Kidney glomerular epithelial cell (primary cell): ENCODE measurements at places on chromosomes 12 and 14.

GRCh38 chr14:65832431-65833266, 420.1 kb downstream of the FUT8 start:
- peak; percentile 72 for DNase-seq

DNA sequence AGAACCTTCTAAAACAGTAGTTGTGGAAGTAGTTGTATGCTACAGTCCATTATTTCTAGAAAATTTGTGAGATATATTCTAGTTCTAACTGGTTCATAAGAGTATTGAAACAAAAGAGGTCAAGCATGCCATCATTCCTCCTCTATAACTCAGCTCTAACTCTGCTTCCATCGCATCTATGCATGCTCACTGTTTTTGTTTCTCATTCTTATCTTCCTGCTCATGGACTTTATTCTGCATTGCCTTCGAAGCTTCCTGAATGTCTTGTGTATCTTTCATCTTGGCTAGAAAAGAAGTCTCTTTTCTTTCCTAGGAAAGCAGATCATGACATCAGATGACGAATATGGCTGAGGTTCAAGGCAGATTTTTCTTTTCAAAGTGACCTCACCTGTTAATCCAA, 402 bp downstream of the LMNTD1 start:
- DNase-seq, result peak; percentile 72

- DNase-seq, result no peak
Measured at GRCh38 chr14:40694023-40694422, 912.7 kb upstream of the LRFN5 start.

GRCh38 chr14:24363401-24363800, 4.6 kb upstream of the NFATC4 start:
- DNase-seq, result no peak

- DNase-seq, result no peak
Measured at GRCh38 chr14:64950889-64951288, 8.3 kb upstream of the GPX2 start.

- no peak for DNase-seq
Measured at GRCh38 chr14:30596935-30597334, 25.2 kb upstream of the SCFD1 start.

DNA sequence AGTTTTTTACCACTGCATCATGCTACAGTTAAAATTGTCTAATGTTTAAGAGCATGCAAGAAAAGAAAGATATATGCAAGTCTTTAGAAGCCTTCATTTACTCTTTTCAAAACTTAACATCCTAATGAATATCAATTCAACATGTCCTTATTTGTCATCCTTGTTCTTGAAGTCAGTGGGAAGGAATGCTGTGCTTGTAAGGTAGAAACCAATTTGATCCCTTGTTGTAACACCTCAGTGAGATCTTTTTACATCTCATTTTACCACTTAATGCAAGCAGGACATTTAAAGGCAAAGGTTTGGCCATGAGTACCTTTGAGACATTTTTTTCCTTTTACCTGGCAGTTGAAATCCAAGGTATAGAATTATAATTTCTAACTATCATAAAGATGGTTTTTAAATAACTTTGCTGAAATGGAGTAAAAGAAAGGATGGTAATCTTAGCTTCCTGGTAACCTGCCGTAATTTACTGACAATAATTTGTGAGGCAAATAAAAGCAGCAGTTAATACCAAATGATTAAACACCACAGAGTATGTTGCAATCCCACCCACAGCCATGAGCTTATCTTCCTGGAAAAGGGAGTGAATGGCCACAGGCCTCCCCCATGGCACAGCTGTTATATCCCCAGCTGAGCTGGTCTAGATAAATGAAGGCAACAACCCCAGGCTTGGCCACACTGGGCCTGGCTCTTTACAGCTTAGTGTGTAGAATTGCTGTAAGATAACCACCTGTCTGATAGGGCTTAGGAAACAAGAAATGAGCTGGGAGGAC, 33.2 kb upstream of the STRN3 start:
- peak; percentile 85 for DNase-seq
